ENCODE measurements at places on chromosomes 16 and 17. TPM values are rescaled to one million over a fixed set of nuclear protein-coding genes. Genes with fewer than 3 reads are reported as not detected.

MILR1 gene
- 3.4 TPM for total RNA-seq

KRTAP9-4 gene
- not detected for total RNA-seq

KIF19 gene
- total RNA-seq: 0.30 TPM

DNAJA2 gene
- total RNA-seq: 97.2 TPM

CCL4L2 gene
- total RNA-seq: not detected

NTN1 gene
- total RNA-seq: 28.4 TPM

MRPL58 gene
- total RNA-seq: 51.5 TPM

PDIA2 gene
- total RNA-seq: 2.6 TPM

OR1D2 gene
- total RNA-seq: not detected

ST6GALNAC1 gene
- 3.8 TPM for total RNA-seq

MT1A gene
- total RNA-seq: 2.3 TPM

CCDC102A gene
- 13.2 TPM for total RNA-seq

TBC1D3C gene
- not detected for total RNA-seq

OTOP2 gene
- total RNA-seq: not detected

ZNF286A gene
- total RNA-seq: 12.5 TPM
